ENCODE measurements at places on chromosomes 7 and 10.

DNA sequence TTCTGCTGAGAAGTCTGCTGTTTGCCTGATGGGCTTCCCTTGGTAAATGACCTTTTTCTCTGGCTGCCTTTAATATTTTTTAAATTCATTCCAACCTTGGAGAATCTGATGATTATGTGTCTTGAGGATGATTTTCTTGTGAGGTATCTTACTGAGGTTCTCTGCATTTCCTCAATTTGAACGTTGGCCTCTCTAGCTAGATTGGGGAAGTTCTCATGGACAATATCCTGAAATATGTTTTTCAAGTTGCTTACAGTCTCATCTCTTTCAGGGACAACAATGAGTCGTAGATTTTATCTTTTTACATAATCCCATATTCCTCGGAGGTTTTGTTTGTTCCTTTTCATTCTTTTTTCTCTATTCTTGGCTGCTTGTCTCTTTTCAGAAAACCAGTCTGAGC, 208.4 kb downstream of the KIF20B start:
- DNase-seq: no peak

DNA sequence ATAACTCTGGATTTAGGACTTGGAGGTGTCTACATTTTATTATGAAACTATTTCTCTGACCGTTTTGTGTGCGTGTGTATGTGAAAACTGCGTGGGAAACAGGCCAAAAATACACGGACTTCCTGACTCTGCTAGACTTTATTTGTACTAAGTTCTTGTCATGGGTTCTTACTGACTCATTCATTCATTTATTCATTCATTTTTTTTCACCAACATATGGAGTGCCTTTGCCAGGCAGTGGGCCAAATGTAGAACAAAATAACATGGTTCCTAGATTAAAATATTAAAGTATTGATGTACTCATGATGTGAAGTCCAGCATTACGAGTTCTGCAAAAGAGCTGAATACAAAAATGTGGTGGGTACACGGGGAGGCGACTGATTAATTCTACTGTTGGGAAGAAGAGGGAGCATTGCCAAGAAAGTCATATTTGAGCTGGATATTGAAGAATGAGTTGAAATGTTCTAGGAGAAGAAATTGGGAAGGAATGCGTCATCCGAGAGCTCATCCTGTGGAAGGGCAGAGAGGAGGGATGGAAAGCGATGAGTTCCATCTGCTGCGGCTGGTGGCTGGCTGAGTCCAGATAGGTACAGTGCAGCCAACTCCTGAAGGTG, 24.6 kb downstream of the CACNB2 start:
- DNase-seq: no peak

DNA sequence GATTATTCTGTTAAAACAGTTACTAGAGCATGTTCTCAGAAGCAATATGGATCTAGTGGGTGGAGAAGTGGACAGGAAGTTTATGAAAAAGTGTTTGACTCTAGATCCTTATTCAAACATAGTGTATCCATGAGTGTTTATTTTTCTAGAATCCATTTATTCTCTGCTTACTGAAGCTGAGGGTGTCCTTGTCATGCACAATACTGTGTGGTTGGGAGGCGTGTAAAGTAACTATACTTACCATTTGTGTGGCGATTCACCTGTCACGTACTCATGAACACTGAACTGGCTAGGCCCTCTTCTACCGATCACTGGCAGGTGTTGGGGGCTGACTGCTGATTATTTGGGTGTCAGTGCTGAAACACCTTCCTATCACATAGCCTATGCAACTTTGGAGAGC, 74.0 kb downstream of the POU6F2 start:
- DNase-seq: no peak

GRCh38 chr7:33458581-33458980, 329.2 kb downstream of the BBS9 start:
- no peak for DNase-seq

- DNase-seq: no peak
These were observed 219.7 kb downstream of the CREB5 start for GRCh38 chr7:28631995-28632394.

GRCh38 chr10:117552156-117552631, 9.6 kb downstream of the EMX2 start:
- DNase-seq: no peak

DNA sequence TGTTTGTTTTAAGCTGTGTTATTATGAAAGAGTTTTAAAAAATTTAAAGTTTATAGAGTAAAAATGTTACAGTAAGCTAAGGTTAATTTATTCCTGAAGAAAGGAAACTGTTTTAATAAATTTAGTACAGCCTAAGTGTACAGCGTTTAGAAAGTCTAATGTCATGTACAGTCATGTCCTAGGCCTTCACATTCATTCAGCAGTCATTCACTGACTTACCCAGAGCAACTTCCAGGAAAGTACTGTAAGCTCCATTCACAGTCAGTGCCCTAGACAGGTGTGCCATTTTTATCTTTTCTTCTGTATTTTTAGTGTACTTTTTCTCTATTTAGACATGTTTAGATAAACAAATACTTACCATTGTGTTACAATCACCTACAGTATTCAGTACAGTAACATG, 126.8 kb downstream of the TPK1 start:
- no peak for DNase-seq

DNA sequence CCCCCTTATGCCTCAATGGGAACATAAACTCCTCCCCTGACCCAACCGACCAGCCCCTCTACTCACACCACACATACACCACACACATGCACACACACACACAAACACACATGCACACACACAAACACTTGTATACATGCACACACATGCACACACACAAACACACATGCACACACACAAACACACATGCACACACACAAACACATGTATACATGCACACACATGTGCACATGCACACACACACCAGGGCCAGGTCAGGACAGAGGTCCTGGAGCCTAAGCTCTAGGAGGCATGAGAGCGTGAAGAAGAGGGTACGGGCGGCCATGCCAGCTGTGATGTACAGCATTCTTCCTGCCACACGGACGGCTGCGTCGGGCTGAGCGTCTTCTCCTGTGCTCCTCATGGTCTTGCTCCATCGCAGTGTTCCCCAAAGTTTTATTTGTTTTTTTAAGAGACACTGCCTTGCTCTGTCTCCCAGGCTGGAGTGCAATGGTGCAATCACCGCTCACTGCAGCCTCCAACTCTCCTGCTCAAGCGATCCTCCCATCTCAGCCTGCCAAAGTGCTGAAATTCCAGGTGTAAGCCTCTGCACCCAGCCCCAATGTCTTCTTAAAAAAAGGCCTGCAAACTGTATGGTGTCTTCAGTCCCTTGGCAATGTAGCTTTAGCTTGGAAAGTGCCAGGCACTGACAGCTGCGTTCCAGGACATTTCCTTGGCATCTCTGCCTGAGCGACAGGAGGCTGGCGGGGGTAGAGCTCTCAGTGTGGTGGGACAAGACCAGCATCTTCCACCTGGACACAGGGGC, 38.8 kb upstream of the INPP5A start:
- no peak for DNase-seq

DNA sequence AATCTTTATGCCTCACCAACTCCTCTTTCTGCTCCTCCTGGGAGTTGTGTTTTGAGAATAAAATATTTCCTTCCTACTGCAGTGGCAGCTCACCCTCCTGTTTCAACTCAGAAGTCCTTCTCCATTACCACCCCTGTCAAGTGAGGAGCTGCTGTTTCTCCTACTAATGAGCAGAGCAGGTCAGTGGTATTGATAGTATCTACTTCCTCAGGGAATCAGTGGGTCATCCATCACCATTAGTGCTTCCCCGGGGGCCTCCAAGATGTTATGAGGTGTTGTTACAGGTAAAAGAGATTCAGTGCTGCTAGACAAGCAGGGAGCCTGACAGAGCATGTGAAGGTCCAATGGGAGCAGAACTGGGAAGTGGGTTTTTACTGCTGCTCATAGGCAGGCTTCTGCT, 795.2 kb downstream of the REEP3 start:
- no peak for DNase-seq

- no peak for DNase-seq
These were observed 7.2 kb downstream of the ABLIM1 start for GRCh38 chr10:114650831-114651230.

DNA sequence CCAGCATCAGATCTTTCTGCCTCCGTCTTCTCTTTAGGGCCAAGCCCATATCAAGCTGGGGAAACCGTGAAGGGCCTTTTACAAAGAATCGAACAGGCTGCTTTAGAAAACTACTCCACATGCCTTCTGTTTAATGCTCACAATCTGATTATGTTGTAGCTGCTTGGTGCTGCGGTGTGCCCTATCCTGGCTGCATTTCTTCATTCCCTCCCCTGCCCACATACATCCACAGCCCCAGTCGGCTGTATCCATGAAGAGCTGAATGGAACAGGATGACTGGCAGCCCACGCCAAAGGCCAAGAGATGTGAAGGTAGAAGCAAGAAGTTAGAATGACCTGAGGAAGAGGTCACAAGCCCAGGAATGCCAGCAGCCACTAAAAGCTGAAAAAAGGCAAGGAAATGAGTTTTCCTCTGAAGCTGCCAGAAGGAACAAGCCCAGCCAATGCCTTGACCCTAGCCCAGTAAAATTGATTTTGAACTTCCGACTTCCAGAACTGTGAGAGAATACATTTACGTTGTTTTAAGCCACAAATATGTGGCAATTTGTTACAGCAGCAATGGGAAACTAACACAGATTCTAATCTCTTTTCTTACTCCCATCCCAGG, 22.2 kb downstream of the TAS2R41 start:
- DNase-seq: no peak

DNA sequence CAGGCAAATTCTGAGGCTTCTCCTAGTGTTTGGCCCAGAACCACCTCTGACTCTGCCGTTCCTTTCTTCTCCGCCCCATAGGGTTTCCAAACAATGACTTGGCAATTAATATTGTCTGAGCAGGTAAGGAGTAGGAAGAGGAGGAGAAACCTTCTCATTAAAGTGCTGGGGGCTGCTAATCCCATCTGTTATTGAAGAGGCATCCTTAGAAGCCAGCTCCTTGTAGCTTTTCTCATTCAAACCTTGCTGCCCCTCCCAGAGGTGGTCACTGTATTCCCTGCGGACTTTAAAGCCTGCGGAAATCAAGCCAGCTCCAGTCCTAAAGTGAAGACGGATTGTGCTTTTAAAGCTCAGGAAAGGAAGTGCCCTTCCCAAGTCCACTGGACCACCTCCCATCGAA, 1.4 kb upstream of the NKX1-2 start:
- DNase-seq: no peak

DNA sequence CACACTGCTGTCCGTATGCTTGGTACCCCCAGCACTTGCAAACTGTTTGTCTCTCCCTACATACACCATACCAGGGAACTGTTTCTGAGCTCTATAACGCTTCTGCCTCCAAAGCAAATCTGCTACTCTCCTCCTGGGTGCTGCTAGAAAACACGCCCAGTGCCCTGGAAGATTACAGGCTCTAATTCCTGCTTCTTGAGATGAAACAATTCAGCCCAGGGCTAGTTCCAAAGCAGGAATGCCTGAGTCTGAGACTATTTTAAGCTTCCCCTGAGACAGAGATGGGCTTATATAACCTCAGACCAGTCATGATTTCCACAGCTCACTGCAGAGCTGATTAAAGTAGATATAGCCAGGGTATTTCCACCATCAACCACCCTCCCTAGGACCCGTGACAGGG, 327.1 kb downstream of the GPR158 start:
- no peak for DNase-seq

DNA sequence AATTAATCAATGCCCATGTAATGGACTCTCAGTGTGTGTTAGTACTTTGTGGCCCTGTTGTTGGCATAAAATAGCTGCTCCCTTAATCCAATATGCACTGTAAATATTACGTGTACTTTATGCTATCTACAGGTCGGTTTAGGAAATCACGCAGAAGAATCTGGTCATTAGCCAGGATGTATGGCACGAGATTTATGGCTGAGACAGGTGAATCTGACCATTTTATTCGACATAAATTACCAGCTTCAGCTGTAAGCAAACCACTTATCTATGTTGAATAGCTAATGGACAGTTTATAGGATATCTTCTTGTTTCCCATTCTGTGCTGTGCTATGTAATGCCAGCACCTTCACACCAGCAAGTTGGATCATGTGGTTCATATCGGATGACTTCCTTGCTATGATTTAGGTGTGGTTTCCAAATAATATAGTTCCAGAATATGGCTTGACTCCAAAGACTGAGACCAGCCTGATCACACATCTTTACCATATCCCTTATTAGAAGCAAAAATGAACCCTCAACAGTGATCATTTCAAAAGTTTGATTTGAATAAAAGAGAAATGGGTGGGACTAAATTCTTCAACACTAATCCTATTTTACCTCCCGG, 301.4 kb downstream of the AHR start:
- no peak for DNase-seq

DNA sequence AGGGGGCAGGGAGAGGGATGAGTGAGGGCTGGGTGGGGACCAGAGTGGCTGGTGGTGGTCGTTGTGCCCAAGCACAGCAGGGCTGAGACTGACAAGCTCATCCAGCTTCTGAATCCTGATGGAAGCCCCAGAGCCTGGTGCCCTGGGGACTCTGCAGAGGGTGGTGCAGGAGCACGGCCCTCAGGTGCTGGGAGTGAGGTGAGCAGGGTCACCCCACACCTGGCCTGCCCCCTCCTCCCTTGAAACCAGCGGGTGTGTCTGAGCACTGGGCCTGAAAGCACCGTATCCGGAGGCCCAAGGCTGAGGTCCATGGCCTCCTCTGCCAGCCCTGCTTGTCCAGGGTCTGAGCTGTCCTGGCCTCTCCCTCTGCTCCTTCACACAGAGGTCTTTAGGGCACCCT, 218.2 kb downstream of the ZNF248 start:
- no peak for DNase-seq

- no peak for DNase-seq
These were observed 61.7 kb upstream of the C1QL3 start for GRCh38 chr10:16583382-16583781.

GRCh38 chr7:90690159-90690858, 94.2 kb downstream of the CDK14 start:
- DNase-seq: no peak

DNA sequence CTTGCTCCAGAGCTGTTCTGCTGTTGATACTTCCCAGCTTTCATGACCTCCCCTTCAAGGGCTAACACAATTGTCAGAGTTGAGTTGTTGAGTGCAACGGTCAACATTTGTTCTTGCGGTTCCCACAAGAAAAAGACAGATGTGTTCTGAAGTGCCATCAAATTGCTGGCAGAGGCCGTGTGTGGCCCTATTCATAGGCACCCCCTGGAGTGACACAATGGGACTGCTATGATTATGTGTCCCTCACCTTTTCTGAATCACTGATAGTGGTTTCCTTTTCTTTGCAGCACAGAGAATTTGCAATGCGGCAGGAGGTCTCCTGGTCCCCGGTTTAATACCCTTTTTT, 5.8 kb upstream of the IGFBP1 start:
- DNase-seq: no peak

DNA sequence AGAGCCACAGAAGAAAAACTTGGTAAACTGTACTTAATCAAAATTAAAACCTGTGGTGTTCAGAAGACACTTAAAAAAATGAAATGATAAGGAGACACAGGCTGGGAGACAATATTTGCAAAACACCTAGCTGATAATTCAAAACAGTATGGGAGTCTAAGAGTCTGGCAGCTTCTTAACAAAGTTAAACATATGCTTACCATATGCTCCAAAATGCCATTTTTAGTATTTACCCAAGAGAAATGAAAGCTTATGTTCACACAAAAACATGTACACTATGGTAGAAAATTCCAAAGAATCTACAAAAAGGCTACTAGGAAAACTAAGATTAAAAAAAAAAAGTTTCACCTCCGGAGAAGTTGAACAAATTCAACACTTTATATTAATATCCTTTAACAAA, 48.6 kb downstream of the ITGB1 start:
- DNase-seq: no peak

Data from activated CD4-positive, alpha-beta T cell treated with anti-CD3 and anti-CD28 coated beads, Interleukin-2, amount 10 ng/mL, durations not matched to agents 7 days and 5 days (primary cell).